ENCODE measurements at places on chromosomes 16 and 17.
A peak's percentile ranks its signal among the peaks of the same experiment; 100 is the strongest.

- DNase-seq: no peak
Observed at GRCh38 chr16:12868169-12868568, 33.2 kb upstream of the SHISA9 start.

- no peak for DNase-seq
Observed at GRCh38 chr16:10597187-10597601, 16.8 kb upstream of the EMP2 start.

GRCh38 chr17:8158267-8159031, 4.3 kb downstream of the VAMP2 start:
- peak; percentile 69 for DNase-seq

DNA sequence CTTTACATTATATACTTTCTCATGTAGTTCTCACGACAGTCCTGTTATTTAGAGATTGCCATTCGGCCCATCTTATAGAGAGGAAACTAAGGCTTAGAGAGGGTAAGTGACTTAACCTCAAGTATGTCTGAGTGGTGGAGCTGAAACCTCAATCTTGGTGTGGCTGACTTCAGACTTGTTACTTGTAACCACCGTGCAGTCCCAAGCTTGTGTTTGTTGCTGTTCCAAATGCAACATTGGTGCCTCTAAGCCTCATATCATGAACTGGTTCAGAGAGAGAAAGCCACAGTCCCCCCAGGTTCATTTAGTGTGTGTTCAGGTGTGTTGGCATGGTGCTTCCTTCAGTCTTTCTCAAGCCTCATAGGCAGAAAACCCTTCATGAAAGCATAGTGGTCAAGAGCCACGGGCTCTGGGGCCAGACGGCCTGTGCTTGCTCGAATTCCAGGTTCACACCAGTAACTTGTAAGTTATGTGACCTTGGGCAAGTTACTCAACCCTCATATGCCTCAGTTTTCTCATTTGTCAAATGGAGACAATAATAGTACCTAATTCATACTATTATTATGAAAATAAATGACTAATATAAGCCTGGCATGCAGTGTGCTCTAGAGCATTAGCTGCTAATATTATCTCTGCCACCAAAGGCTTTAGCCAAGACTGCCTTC, 39.9 kb downstream of the CDH1 start:
- no peak for DNase-seq

- DNase-seq: no peak
Observed at GRCh38 chr16:8798174-8798527, 512 bp downstream of the PMM2 start.

GRCh38 chr16:11800382-11800718, 3.3 kb upstream of the ZC3H7A start:
- no peak for DNase-seq

DNA sequence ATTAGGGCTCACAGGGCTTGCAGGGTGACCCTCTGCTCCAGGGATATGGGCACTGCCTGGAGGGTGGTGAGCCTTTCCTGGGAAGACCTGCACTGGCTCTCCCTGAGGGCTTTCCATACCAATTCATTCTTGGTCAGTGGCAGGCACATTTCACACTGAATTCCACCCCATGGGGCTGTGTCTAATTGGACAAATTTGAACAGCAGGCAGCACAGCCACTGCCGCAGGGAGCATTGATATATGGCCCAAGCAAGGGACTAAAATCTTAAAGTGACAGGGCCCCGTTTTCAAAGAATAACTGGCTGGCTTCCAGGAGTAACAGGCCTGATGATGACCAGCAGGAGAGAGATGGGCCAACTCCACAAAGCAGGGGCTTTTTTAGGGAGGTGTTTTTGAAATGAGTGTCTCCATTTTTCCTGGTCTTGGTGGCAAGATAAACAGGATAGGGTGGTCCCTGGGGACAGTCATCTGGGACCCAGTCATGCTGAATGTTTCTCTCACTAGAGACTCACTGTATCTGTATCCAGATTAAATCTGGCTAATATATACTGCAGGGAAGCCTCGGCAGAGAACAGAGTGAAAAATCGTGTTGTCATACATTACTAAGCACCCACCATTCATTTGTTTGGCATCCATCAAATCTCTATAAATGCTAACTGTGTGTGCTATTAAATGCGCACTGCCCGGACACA, 74.1 kb upstream of the TBX2 start:
- no peak for DNase-seq

DNA sequence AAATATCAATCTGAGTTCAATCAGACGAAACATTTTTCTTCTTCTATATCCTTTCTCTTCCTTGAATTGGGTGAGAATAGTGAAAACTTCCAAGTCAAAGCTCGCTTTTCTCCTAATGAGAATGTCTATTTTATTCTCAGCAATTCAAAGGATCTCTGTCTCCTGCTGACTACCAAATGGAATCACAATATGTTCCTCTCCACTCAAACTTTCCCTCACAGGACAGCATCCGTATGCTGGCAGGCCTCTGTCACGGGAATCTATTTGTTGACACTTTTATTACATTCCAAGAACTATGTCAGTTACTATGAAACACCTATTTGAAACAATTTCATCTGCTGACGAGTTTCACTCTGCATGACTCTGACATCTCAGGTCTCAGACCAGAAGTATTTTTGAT, 1196.6 kb downstream of the CDH11 start:
- DNase-seq: no peak

- DNase-seq: no peak
Observed at GRCh38 chr17:77873500-77874302, 84.8 kb upstream of the TNRC6C start.

GRCh38 chr17:70891306-70891705, 722.0 kb downstream of the KCNJ2 start:
- no peak for DNase-seq

All from activated naive CD8-positive, alpha-beta T cell treated with anti-CD3 and anti-CD28 coated beads, Interleukin-2, amount 50 U/mL, for 16 hours (primary cell).